ENCODE measurements at places on chromosomes 7 and 10.

- H3K27me3 ChIP-seq, result no peaks in the 10 kb centered on the region
- peaks cover 5% of the 10 kb centered on the region for H3K4me1 ChIP-seq
- H3K36me3 ChIP-seq, result peaks cover 61% of the 10 kb centered on the region
- no peak for DNase-seq
These were observed 21.0 kb downstream of the TM9SF3 start for GRCh38 chr10:96565774-96566173.

DNA sequence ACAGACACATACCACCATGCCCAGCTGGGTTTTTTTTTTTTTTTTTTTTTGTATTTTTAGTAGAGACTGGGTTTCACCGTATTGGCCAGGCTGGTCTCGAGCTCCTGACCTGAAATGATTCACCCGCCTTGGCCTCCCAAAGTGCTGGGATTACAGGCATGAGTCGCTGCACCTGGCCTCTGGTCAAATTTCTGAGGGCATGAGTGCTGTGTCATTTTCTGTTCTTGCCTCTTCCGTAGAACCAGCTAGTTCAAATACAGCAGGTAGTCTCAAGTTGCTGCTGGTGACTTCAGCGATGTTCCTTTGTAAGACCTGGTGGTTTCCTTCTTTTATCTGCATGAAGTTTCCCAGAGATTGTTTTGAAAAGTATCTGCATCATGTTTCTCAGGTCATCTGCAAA is 134.8 kb upstream of the SHH start:
- H3K4me1 ChIP-seq, result no peaks in the 10 kb centered on the region
- no peaks in the 10 kb centered on the region for H3K36me3 ChIP-seq
- H3K4me3 ChIP-seq, result no peak overlapping the region
- no peak for DNase-seq
- no peak overlapping the region for H3K27ac ChIP-seq

DNA sequence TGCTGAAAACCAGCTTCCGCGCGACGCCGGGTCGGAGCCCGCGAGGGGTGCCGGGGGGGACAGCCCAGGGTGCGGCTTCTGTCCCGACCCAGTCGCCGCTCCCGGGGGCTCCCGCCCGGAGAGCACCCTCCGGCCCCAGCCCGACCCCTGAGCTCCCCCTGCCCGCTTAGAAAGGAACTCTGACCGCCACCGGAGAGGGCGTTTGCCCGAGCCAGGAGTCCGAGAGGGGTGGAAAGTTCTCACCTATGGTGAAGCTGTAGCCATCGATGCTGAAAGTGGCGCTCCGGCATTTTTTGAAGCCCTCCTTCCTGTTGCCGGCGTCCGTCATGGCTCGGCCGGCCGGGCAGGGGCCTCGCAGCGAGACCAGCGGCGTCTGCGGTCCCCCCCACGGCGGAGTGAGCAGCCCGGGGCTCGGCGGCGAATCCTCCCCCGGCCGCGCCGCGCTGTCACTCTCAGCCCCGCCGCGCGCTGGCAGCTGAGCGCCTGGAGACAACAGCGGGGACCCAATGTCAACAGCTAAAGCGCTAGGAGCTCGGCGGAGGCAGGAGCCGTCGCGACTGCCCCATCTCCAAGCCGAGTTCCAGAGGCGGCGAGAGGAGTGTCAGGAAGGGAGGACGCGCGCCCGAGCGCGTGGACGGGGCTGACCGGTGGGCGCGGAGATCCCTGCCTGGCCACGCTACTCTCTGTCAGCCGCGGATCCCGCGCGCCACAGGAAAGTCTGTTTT is 191.6 kb downstream of the LSM5 start:
- no peak for DNase-seq
- H3K36me3 ChIP-seq, result no peaks in the 10 kb centered on the region
- no peak overlapping the region for H3K27ac ChIP-seq
- H3K27me3 ChIP-seq, result peaks cover 54% of the 10 kb centered on the region
- H3K4me1 ChIP-seq, result peaks cover 4% of the 10 kb centered on the region

DNA sequence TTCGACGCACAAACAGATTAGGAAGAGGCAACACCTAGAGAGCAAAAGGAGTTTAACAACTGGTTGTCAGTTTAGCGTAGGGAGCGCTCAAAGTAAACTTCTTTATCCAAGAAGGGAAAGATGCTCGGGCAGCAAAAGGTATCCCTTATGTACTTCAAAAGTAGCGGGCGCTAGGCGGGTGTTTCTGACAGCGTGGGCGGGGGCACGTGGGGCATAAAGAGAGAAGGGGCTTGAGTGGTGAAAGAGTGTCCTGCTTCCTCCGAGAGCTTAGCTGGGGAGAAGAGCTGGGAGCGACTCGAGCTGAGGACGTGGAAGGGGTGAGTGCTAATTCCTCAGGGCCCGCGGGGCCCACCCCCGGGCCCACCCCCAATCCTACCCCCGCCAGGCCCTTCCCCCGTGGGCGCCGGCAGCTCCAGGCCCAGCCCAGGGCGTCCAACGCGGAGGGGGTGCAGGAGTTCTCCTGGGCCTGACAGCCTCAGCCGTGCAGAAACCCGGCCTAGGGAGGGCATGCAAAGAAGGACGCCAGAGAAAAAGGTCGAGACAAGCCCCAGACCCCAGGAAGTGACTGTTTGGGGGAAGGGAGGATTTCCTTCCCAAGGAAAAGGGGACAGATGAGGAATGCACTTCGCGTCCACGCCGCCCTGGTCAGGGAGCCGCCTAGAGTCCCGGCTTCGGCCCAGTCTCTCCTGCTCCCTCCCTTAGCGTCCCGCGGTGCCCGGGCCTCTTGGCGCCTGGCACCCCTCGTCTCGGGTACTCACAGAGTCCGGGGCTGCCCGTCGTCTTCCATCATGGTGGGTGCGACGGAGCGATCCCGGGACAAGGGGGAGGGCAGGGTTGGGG is 868 bp downstream of the TIAL1 start:
- H3K4me3 ChIP-seq, result peak overlapping the region; percentile 72
- no peaks in the 10 kb centered on the region for H3K27me3 ChIP-seq
- peaks cover 26% of the 10 kb centered on the region for H3K4me1 ChIP-seq
- H3K36me3 ChIP-seq, result no peaks in the 10 kb centered on the region

GRCh38 chr10:48573045-48573444 is 31.8 kb downstream of the ARHGAP22 start:
- H3K4me3 ChIP-seq, result no peak overlapping the region
- no peaks in the 10 kb centered on the region for H3K27me3 ChIP-seq
- no peaks in the 10 kb centered on the region for H3K36me3 ChIP-seq
- H3K27ac ChIP-seq, result no peak overlapping the region
- no peaks in the 10 kb centered on the region for H3K4me1 ChIP-seq

- no peaks in the 10 kb centered on the region for H3K36me3 ChIP-seq
- H3K4me3 ChIP-seq, result no peak overlapping the region
- no peaks in the 10 kb centered on the region for H3K27me3 ChIP-seq
- no peak for DNase-seq
These were observed 250.0 kb downstream of the CDC14C start for GRCh38 chr7:49174396-49174795.

- DNase-seq, result no peak
- no peak overlapping the region for H3K4me3 ChIP-seq
- H3K27ac ChIP-seq, result no peak overlapping the region
- H3K36me3 ChIP-seq, result peaks cover 41% of the 10 kb centered on the region
These were observed 258.2 kb downstream of the MAD1L1 start for GRCh38 chr7:1974290-1975101.

GRCh38 chr10:33190406-33190805 is 144.1 kb downstream of the NRP1 start:
- peaks cover 6% of the 10 kb centered on the region for H3K4me1 ChIP-seq
- no peaks in the 10 kb centered on the region for H3K27me3 ChIP-seq
- no peaks in the 10 kb centered on the region for H3K36me3 ChIP-seq
- no peak overlapping the region for H3K4me3 ChIP-seq

DNA sequence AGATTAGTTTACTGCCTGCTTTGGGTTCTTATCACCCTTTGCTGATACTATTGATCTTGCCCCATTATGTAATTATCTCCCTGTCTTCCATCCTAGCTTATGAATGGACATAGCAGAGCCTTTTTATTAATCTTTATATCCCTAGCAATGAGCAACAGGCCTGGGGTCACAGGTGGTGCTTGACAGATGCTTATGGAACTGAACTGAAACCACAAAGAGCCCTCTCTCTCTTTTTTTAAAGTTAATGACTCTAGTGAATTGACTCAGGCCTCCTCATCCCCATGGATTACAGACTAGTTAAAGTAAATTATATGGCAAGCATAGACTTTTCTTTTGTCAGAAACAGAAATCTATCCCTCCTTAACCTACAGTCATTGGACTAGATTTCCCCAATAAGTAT is 265.2 kb downstream of the PHTF2 start:
- no peak for DNase-seq
- no peaks in the 10 kb centered on the region for H3K36me3 ChIP-seq
- no peak overlapping the region for H3K4me3 ChIP-seq

GRCh38 chr10:98265403-98266378 is 2.3 kb downstream of the LOXL4 start:
- H3K27ac ChIP-seq, result peak overlapping the region; percentile 21
- H3K36me3 ChIP-seq, result no peaks in the 10 kb centered on the region
- peaks cover 15% of the 10 kb centered on the region for H3K4me1 ChIP-seq
- no peak for DNase-seq
- no peaks in the 10 kb centered on the region for H3K27me3 ChIP-seq

DNA sequence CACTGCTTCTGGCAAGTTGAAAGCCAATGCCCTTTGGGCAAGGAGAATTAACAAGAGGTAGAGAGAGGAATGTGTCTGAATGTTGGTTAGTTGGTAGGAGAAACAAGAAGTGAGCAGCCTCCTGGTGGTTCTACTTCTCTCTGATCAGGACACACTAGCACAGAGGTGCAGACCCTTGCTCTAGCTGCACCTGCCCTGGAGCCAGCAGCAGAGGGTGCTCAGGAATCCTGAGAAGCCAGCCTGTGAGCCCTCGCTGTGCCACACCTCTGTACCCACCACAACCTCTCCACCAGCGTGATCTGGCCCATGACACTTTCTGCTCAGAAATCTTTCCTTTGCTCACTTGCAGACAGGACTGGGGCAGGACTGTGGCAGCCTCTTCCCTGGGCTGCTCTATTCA is 364.7 kb downstream of the RPS24 start:
- no peaks in the 10 kb centered on the region for H3K36me3 ChIP-seq
- no peak overlapping the region for H3K4me3 ChIP-seq
- no peaks in the 10 kb centered on the region for H3K27me3 ChIP-seq

DNA sequence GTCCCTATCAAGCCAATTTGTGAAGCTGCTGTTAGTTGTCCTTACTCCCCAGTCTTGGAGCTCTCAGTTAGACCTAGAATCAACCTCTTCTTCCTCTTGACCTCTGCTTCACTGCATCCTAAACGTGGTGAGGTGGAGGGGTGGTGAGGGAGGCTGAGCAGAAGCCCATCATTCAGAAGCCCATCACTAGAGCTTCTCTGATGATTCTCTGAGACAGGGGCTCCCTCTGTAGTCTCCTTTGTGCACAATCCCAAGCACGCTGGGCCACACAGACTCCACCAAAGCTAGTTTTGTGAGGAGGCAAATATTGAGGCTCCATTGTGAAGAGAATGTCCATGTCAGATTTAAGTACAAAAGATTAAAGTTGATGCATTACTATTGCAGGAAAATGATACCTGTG is 163.8 kb upstream of the PRSS1 start:
- DNase-seq, result no peak
- H3K27ac ChIP-seq, result no peak overlapping the region
- H3K36me3 ChIP-seq, result no peaks in the 10 kb centered on the region
- H3K4me3 ChIP-seq, result no peak overlapping the region

- no peak for DNase-seq
- no peak overlapping the region for H3K27ac ChIP-seq
- H3K4me3 ChIP-seq, result no peak overlapping the region
- no peaks in the 10 kb centered on the region for H3K27me3 ChIP-seq
- H3K4me1 ChIP-seq, result no peaks in the 10 kb centered on the region
- H3K36me3 ChIP-seq, result no peaks in the 10 kb centered on the region
These were observed 108.0 kb upstream of the PPP2R2D start for GRCh38 chr10:131792809-131793208.

GRCh38 chr10:30155401-30155800 is 96.0 kb upstream of the JCAD start:
- peak overlapping the region; percentile 19 for H3K27ac ChIP-seq
- no peaks in the 10 kb centered on the region for H3K27me3 ChIP-seq
- no peak overlapping the region for H3K4me3 ChIP-seq
- no peaks in the 10 kb centered on the region for H3K36me3 ChIP-seq

DNA sequence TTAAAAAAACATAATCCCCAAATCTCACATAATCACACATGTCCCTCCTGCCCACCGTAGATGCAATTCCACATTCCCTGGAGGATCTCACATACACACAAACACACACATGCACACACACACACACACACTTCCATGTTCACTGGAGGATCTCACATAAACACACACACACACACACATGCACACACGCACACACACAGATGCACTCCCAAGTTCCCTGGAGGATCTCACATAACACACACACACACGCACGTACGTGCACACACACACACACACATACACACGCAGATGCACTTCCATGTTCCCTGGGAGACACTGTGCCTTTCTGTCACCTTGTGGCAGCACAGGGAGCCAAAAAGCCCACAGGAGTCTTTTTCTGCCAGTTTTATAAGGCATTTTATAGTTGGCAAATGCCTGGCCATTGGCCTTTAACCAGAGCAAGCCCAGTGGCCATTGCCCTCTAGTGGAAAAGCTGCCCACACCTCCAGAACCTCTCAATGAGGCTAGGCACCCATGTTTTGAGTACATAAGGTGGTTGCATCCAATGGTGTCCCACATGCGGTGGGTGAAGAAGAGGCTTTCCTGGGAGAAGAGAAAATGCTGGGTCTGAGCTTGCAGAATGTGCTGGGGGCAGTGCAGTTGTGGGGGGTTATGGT is 115.4 kb upstream of the ACBD5 start:
- no peaks in the 10 kb centered on the region for H3K36me3 ChIP-seq
- H3K4me3 ChIP-seq, result no peak overlapping the region
- H3K27me3 ChIP-seq, result no peaks in the 10 kb centered on the region
- peaks cover 13% of the 10 kb centered on the region for H3K4me1 ChIP-seq

GRCh38 chr7:22668971-22669401 is 58.0 kb upstream of the IL6 start:
- no peak overlapping the region for H3K4me3 ChIP-seq
- no peaks in the 10 kb centered on the region for H3K36me3 ChIP-seq
- H3K27ac ChIP-seq, result no peak overlapping the region
- no peaks in the 10 kb centered on the region for H3K4me1 ChIP-seq
- no peaks in the 10 kb centered on the region for H3K27me3 ChIP-seq

- no peaks in the 10 kb centered on the region for H3K4me1 ChIP-seq
- no peak overlapping the region for H3K4me3 ChIP-seq
- H3K27me3 ChIP-seq, result no peaks in the 10 kb centered on the region
- no peak for DNase-seq
- H3K36me3 ChIP-seq, result no peaks in the 10 kb centered on the region
These were observed 315.3 kb downstream of the LHFPL3 start for GRCh38 chr7:104643587-104644217.

GRCh38 chr7:289209-289755 is 688 bp upstream of the FOXL3 start:
- peaks cover 19% of the 10 kb centered on the region for H3K27me3 ChIP-seq
- no peak for DNase-seq
- H3K36me3 ChIP-seq, result no peaks in the 10 kb centered on the region
- H3K27ac ChIP-seq, result no peak overlapping the region

DNA sequence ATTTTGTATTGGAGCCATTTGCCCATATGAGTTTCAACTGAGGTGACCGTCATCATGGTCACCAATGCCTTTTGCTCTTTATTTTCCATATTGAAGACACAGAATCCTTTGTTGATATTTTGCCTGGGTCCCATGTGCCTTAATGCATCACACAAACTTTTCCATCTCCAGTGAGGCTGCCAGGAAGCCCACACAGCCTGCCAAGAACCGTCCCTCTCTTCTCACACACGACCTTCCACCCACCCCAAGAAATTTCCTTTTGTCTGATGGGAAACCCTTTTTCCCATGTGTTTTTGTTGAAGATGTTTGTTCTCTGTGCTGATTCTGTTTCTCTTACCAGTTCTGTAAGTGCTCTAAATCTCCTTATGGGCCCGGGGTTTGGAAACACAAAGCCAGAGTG is 168.9 kb downstream of the CSTF2T start:
- no peak for DNase-seq
- no peak overlapping the region for H3K4me3 ChIP-seq
- H3K27ac ChIP-seq, result no peak overlapping the region
- H3K27me3 ChIP-seq, result no peaks in the 10 kb centered on the region
- H3K4me1 ChIP-seq, result no peaks in the 10 kb centered on the region
- H3K36me3 ChIP-seq, result no peaks in the 10 kb centered on the region

All from esophagus squamous epithelium (tissue), 5 donors.